ENCODE measurements at places on chromosomes 12 and 14. TPM values are rescaled to one million over a fixed set of nuclear protein-coding genes. Genes with fewer than 3 reads are reported as not detected.

Gene IL26
- not detected for total RNA-seq

Gene CPNE8
- 11.6 TPM for total RNA-seq

Gene IKZF4
- total RNA-seq: 0.57 TPM

Gene KITLG
- total RNA-seq: 11.8 TPM

Gene TSPAN19
- total RNA-seq: not detected

Gene JPH4
- not detected for total RNA-seq

All from M059J (cell line).